Psoas muscle (tissue), 8 donors: ENCODE measurements at places on chromosomes 5 and 9. TPM values are rescaled to one million over a fixed set of nuclear protein-coding genes. Genes with fewer than 3 reads are reported as not detected.
A peak's percentile ranks its signal among the peaks of the same experiment; 100 is the strongest.

DNA sequence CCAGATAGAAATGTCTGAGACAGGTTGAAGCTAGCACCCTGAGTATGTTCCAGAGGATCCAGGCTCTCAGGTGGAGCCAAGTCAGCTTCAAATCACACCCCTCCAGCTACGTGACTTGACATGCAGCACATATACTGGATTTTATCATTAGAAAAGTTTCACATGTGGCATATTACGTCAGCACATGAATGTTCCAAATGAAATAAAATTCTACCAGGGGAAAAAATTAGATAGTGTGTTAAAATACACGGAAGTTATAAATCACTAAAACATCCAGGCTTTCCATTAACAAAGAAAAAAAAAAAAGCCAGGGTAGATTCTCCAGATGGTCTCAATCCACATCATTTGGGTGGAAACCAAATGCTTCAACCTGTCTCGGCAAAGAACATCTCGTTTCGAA, 251.6 kb downstream of the MPDZ start:
- H3K4me1 ChIP-seq: no peaks in the 10 kb centered on the region
- no peak overlapping the region for H3K4me3 ChIP-seq
- no peaks in the 10 kb centered on the region for H3K36me3 ChIP-seq

Gene SPACA9
- 1.7 TPM for total RNA-seq

Gene DAB2IP
- 54.2 TPM for total RNA-seq

GRCh38 chr5:44871401-44871800, 62.7 kb downstream of the MRPS30 start:
- no peaks in the 10 kb centered on the region for H3K4me1 ChIP-seq
- no peak for DNase-seq
- H3K27ac ChIP-seq: no peak overlapping the region
- H3K4me3 ChIP-seq: no peak overlapping the region
- no peaks in the 10 kb centered on the region for H3K36me3 ChIP-seq
- no peaks in the 10 kb centered on the region for H3K27me3 ChIP-seq

DNA sequence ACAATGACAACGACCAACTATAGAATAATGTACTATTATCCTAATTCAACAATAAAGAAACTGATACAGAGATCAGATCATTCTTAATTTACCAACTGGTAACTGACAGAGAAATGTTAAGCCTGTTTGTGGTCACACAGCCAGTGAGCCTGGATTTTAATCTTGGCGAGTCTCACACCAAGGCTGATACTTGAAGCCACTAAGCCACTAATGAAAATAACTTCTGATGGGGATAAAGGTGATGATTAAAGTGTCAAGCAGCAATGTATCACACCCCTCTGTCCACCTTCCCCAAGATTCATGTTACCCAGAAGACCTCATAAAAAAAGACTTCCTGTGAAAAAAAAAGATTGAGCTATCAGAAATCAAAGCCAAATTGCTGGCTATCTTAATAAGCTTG, 350.5 kb downstream of the SPOCK1 start:
- no peak overlapping the region for H3K4me3 ChIP-seq
- no peak for DNase-seq
- H3K27ac ChIP-seq: no peak overlapping the region
- H3K36me3 ChIP-seq: no peaks in the 10 kb centered on the region
- no peaks in the 10 kb centered on the region for H3K27me3 ChIP-seq

GRCh38 chr9:131835151-131835910, 95.5 kb upstream of the RAPGEF1 start:
- H3K4me3 ChIP-seq: no peak overlapping the region
- no peaks in the 10 kb centered on the region for H3K4me1 ChIP-seq
- H3K36me3 ChIP-seq: no peaks in the 10 kb centered on the region
- H3K27ac ChIP-seq: no peak overlapping the region
- DNase-seq: peak; percentile 50
- peaks cover 50% of the 10 kb centered on the region for H3K27me3 ChIP-seq

Gene TMEM171
- total RNA-seq: 0.30 TPM

DNA sequence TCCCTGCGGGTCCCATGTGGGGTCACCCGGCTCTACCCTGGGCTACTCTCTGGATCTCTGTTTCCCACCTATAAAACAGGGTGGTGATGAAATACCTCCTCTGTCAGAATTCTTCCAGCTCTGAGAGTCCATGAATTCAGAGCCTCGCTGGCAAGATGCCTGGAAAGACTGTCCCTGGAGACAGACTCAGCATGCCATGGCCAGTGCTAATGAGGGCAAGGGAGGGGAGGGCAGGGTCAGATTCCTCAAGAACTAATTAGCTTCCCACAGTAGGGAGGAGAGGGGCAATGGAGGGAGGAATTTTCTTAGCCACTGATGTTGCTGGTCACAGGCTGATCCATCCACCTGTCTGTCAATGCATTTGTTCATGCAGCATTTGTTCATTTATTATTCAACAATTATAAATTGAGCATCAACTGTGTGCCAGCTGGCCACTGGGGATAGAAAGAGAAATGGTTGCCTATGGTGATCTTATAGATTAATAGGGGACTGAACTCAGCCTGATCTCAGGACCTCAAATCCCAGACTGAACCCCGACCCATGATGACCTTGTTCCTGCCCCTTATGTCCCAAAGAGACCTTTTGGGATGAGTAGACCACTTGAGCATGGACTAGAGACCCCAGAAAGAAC, 4.7 kb downstream of the SYNPO start:
- no peaks in the 10 kb centered on the region for H3K27me3 ChIP-seq
- H3K4me3 ChIP-seq: no peak overlapping the region
- peak; percentile 87 for DNase-seq
- peaks cover 93% of the 10 kb centered on the region for H3K4me1 ChIP-seq
- H3K27ac ChIP-seq: peak overlapping the region; percentile 89
- no peaks in the 10 kb centered on the region for H3K36me3 ChIP-seq

Gene MEGF10
- 10.2 TPM for total RNA-seq

Gene PIP5K1B
- 1.9 TPM for total RNA-seq

GRCh38 chr9:124414612-124415011, 630 bp downstream of the PSMB7 start:
- H3K27me3 ChIP-seq: no peaks in the 10 kb centered on the region
- peak overlapping the region; percentile 80 for H3K27ac ChIP-seq
- H3K36me3 ChIP-seq: peaks cover 24% of the 10 kb centered on the region
- no peak for DNase-seq
- H3K4me3 ChIP-seq: peak overlapping the region; percentile 77
- H3K4me1 ChIP-seq: peaks cover 12% of the 10 kb centered on the region

Gene CYLC2
- total RNA-seq: not detected

Gene CSF1R
- total RNA-seq: 15.0 TPM

DNA sequence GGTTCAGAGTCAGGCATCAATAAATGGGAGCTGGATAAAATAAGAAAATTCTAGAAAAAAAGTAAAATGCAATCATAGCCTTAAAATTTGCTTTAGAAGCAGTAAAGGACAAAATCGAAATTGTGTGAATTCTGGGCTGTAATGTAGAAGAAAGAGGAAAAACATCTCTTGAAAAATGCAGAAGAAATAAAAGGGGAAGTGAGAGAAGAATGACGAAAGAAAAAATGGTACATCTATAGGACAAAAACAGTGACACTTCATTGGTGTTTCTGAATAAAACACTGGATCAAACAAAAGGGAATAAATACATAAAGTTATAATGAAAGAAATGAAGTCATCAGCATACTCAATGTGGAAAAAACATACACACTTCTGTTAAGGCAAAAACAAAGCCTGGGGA, 642.3 kb downstream of the ACTL7B start:
- H3K27me3 ChIP-seq: no peaks in the 10 kb centered on the region
- H3K4me1 ChIP-seq: no peaks in the 10 kb centered on the region
- H3K27ac ChIP-seq: no peak overlapping the region
- no peak for DNase-seq
- no peak overlapping the region for H3K4me3 ChIP-seq

GRCh38 chr9:127132921-127133647, 10.6 kb upstream of the ANGPTL2 start:
- no peaks in the 10 kb centered on the region for H3K36me3 ChIP-seq
- peak; percentile 54 for DNase-seq
- H3K4me3 ChIP-seq: peak overlapping the region; percentile 52
- no peaks in the 10 kb centered on the region for H3K27me3 ChIP-seq

DNA sequence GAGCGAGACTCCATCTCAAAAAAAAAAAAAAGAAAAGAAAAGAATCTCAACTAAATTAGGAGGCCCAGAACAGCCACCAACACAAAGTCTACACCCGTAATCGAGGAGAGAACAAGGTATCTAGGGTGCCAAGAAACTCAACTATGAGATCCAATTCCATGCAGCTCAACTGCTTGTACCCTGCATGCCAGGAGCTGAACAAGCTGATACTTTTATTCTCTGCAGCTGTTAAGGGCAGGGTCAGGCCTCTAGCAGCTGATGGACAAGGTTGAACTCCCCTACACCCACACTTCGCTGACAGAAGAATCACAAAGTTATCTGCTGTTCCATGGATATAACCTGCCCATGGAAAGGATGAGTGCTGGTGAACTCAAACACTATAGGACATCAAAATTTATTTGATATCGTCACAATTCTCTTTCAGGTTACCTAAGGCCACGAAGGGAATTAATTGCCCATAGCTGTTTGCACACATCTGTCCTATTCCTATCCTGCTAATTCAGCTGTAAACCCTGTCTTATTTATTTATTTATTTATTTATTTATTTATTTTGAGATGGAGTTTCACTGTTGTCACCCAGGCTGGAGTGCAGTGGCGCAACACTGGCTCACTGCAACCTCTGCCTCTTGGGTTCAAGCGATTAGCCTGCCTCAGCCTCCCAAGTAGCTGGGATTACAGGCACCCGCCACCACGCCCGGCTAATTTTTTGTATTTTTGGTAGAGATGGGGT, 20.7 kb downstream of the UBAP2 start:
- DNase-seq: no peak
- H3K36me3 ChIP-seq: no peaks in the 10 kb centered on the region
- H3K27ac ChIP-seq: peak overlapping the region; percentile 76
- H3K4me3 ChIP-seq: no peak overlapping the region
- no peaks in the 10 kb centered on the region for H3K27me3 ChIP-seq
